Peyer's patch (tissue), 4 donors: ENCODE measurements at places on chromosomes 6 and 20.

- DNase-seq, result no peak
Measured at GRCh38 chr6:111809766-111810165, 63.5 kb downstream of the FYN start.

GRCh38 chr6:147170269-147170668, 33.9 kb upstream of the STXBP5 start:
- no peak for DNase-seq

DNA sequence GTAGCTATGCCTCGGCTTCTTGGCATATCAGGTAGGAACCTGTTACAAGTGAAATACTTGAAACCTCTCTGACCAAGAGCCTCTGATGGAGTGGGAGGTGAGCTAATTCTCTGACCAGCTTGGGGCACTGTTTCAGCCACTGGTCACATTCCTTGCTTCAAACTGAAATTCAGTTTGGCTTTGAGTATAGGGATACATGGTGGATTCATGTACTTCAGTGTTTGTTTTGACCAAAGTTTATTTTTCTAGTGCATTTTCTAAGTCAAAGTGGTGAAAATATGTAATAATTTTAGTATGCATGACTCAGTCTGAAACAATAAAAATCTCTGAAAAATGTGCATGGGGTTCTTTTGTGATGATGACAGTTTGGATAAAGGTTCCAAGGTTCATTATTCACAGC, 18.6 kb downstream of the TTPAL start:
- no peak for DNase-seq

GRCh38 chr6:64580346-64580745, 944.7 kb downstream of the PHF3 start:
- no peak for DNase-seq

GRCh38 chr6:73285674-73286283, 22.8 kb upstream of the KHDC1 start:
- DNase-seq, result no peak
